Effector memory CD4-positive, alpha-beta T cell (primary cell): ENCODE measurements at places on chromosomes 6 and 20.
A peak's percentile ranks its signal among the peaks of the same experiment; 100 is the strongest.

DNA sequence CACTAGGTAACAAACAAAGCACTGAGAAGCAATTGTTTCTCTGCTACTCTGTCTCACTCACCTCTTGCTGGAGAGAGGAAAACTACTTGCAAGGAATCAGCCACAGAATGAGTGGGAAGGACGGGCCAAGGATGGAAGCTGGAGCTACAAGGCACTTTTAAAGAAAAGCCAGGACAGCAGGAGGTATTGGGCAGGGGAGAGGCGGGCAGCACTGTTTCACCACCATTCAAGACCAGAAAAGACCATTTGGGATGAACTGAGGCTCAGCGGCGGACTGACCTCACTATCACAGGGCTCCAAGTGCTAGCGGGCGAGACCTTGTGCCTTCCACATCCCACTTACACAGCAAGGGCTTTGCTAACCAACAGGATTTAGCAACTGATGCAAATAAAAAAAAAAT, 137.4 kb downstream of the IPCEF1 start:
- DNase-seq, result no peak

DNA sequence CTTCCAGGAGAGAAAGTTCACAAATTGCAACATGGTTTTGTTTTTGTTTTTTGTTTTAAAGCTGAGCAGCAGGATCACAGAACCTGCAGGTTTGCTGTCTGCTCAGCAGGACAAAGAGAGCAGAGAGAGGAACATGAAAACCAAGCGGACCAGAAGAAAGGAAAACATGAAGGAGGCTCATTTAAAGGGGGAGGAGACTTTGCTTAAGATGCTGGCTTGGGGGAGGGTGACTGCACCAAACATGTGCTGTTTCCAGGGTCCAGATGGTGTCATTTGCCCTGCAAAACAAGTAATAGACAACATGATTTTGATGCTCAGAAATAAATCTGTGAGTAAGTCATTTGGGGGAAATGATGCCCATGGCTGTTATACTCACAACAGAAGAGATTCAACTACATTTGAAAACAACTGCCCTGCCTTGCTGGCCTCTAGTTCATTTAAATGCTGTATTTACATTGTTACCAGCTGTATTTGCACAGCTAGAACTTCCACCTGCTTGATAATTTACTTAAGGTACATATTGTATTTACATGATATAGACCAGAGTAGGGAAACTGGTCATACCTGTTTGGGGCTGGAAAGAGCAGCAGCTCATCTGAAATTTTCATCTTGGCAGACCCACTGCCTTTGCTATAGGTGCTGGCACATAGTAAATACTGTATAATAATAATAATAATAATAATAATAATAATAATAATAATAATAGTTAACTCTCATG, 32.2 kb upstream of the CHD6 start:
- no peak for DNase-seq

GRCh38 chr20:49475292-49476015, 7.0 kb downstream of the KCNB1 start:
- no peak for DNase-seq

GRCh38 chr6:149515494-149515893, 30.3 kb downstream of the PPIL4 start:
- no peak for DNase-seq

DNA sequence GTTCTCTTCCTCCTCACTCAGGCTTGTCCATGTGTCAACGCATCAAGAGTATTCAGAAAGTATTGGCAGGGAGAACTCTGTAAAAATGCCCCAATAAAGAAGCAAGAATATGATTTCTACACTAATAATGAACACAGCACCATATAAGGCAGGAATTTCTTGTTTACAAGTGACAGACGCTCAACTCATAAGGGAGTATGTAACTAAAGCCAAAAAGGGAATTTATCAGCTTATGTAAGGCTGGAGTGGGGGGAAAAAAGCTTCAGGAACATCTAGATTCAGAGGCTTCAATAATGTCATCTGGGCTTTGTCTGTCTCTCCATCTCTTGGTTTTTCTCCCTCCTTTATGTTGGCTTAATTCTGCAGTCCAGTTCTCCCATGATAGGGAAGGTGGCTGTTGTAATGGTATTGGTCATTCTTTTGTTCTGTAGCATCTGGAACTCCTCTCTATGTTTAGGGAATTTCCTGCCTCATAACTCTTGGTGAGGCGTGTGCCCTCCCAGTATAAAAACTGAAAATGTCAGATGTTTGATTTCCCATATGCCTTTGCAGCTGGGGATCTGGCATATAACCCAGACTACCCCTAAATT, 125.1 kb upstream of the COL21A1 start:
- DNase-seq, result no peak

GRCh38 chr20:6045566-6045965, 8.3 kb downstream of the LRRN4 start:
- no peak for DNase-seq

DNA sequence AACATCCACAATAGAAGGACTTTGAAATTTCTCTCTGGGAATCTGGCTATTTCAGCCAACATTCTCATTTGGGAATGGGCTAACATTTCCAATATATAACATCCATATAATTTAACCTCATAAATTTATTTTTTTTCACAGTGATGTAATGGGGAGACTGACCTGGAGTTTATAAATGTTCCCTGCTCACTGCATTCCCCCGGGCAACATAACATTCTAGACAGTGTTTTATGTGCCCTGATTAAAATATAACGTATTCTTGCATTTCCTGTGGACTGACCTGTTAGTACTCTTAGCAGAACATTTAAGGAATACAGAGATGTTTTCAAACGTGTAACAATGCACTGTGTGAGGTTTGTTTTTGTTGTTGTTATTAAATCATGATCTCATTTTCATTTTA, 20.9 kb downstream of the TSHZ2 start:
- DNase-seq, result no peak

DNA sequence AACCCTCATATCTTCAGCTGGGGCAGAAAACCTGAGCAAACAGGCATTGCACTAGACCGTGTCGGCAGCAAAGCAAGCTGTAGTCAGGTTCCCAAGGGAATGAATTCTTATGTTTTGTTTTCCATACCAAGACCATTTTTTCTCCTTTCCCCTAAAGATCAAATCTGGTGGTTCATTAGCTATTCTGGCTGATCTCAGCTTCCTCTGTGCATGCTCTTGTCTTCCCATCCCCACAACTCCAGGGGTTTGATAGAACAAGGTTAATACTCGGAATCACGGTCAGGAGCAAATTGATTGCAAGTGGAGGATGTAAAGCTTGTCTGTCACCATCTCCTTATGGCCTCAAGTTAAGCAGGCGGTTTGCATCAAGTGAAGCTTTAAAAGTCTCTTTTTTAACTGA, 778.8 kb downstream of the KIF16B start:
- DNase-seq, result no peak

DNA sequence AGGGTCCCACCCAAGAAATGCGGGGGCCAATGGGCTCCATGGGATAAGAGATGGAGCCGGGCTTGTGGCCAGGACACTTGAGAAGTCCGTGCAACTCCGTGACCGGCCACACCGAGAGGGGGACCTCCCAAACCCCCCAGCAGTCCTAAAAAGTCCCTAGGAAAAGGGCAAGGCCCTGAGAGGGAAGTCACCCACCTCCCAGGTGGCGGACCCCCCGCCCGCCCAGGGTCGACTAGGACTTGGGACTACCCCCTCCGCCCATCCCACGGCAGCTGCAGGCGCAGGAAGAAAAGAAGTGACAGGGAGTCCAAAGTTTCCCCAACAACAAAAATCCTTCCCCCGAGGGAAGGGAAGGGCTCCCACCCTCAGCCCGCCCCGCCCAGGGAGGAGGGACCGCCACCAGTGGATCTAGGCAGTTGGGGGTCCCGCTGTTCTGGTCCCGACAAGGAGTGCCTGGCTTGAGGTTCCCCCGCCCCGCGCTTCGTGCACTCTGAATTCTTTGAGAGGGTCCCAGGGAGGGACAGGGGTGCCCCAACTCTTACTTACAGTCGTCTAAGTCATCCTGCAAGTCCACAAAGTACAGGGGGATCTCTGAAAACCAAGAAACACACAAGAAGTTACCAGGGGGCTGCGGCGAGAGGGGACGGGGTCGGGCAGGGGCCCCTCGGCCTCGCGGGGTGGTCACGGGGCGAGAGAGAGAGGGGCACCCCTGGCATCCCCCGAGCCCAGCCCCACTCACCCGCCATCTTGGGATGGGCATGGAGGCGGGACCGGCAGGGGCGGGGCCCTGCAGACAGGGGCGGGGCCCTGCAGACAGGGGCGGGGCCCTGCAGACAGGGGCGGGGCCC, 611 bp upstream of the RAB22A start:
- DNase-seq, result peak; percentile 66

- no peak for DNase-seq
These were observed 399 bp upstream of the REPS1 start for GRCh38 chr6:138988469-138988834.

- DNase-seq, result no peak
These were observed 160.7 kb downstream of the FOXC1 start for GRCh38 chr6:1770435-1770843.

DNA sequence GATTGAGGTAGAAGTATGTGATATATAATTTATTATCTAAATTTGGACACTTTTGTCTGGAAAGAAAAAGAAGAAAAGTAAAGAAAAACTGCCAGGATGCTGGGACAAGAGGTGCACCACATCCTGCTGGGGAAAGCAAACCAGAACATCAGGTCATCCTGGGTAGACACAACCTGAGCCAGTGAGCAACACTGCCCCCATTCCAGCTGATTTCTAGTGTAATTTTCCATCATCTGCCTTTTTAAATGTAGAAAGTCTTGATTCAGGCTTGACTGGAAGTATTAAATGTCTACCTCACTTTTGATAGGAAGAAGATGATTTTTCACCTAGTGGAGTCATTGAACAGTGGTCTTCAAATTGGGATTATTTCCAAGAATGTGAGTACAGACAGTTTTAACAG, 1164.5 kb upstream of the CITED2 start:
- no peak for DNase-seq

GRCh38 chr20:21643417-21643816, 62.0 kb upstream of the PAX1 start:
- DNase-seq, result no peak

GRCh38 chr20:6993011-6993410, 225.5 kb downstream of the BMP2 start:
- DNase-seq, result no peak

DNA sequence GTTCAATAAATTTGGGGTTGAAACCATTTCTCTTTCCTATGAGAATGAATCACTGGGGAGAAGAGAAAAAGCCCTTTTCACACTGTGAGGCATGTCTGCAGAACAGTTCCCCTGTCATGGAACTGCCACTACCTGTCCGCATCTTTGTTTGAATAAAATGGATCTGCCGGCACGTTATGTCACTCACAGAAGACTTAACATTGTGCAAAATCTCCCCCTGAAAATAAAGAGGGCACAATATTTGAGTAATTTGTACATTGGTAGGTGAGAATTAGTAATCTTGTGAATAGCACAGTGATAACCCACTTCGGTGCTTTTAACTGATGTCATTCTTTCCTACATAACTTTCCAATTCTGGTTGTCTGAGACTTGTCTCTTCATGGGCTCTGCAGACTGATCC, 804.0 kb downstream of the C6orf118 start:
- no peak for DNase-seq

DNA sequence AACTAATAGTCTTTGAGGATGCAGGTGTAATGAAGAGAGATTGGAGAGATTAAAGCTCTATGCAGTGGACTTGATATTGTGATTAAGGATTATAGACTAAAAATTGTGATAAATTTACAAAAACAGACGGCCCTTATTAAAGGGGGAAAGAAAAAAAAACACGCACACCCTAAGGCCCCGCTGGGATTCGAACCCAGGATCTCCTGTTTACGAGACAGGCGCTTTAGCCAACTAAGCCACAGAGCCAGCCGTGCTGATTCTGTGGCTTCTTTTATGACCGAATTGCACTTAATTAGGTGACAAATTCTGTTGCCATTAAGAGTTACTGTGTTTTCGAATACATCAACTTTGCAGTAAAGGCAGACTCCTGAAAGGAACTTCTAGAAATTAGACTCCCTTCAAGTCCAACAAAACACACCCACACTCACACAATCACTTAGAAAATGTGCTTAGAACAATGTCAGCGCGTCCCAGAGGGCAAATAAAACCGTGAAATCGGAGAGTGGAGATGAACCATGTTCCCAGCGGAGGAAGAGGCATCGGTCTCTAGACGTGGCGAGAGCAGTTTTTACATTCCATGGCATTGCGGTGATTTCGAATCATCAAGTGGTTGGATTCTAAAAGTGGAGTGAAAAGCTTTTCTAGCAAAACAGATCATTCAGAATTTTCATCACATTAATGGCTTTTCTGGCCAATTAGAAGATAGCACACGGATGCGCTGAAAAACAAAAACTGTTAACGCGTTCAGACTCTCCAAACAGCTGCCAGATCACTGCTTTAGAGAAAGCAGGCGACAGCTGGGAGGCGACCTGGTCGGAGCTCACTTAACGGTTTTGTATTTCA, 122.6 kb downstream of the GPX5 start:
- DNase-seq, result no peak

GRCh38 chr6:135168766-135169165, 12.3 kb upstream of the MYB start:
- DNase-seq, result no peak

GRCh38 chr20:38722683-38723016, 1.6 kb upstream of the SLC32A1 start:
- DNase-seq, result no peak

DNA sequence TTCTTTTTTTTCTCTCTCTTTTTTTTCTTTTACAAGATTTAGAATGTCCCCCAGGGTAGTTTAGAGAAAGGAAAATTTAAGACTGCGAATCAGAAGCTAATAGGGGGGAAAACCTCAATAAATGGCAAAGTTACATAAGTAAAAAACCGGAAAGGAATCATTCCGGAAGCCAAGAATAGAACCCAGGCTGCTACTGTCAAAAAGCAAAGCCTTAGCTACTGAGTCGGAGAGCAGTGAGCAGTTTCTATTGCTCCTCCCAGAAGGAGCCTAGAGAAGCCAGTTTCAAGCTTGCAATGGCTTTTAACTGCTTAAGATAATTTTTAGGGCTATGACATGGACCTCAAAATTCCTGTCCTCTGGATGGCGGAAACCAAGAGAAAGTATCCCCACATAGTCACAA, 31.6 kb downstream of the SAMD5 start:
- no peak for DNase-seq

DNA sequence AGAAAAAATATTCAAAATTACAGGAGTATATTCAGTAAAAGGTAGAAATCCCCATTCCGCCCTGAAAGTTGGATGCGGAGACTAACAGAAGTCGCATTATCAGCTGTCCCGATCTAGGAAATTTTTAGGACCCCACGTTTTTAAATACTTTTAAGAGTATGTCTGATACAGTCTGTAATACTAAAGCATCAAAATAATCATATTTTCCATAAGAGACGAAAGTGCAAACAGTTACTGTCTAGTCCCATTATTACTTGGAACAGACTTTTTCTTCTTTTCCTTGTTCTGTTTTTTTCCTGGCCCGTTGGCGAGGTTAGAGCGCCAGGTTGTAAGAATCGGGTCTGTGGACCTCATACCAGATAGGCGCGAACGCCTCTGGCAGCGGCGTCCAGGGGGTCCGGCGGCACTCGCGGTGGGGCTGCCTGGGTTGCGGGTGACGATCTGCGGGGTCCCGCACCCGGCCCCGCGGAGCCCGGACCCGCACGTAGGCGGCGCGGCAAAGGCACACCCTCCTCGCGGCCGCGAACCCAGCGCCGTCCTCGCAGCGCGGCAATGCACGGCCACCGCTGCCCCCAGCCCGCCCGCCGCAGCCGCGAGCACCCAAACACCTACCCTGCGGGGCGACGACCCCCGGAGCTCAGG, 460 bp downstream of the PLAGL1 start:
- DNase-seq, result no peak
